Right cardiac atrium (tissue), 5 donors: ENCODE measurements at places on chromosomes 2 and 18.

DNA sequence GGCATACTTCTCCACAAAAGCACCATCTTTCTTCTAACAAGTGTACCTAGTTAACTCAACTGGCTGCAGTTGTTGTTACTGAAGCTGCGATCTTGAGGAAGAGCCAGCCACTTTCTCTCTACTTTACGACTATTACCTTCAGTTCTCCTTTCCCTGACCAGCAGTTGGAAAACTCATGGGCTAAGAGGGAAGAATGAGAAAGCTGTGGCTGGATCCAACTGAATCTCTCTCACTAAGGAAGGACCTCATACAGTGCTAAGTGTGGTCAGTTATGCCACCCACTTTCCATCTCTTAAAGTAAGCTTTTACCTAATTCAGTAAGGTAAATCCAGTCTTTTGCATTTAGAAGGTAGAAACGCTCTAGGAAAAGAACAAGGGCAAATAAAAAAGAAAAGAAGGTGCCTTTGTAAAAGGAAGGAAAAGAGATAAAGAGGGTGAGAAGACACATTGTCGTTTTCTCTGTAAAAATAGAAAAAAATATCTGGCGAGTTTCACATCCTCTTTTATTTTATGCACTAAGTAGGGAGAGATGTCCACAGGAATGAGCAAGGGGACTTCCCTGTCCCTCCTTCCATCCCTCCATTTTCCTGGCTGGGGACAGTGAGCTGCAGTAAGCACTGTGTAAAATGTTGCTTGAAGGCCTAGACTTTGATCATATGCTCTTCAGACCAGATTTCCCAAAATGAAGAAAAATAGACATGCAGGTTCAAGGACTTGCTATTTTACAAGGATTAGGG, 73.4 kb downstream of the PLEKHM3 start:
- DNase-seq = no peak

GRCh38 chr18:37368110-37368954, 197.3 kb downstream of the CELF4 start:
- no peak for DNase-seq

DNA sequence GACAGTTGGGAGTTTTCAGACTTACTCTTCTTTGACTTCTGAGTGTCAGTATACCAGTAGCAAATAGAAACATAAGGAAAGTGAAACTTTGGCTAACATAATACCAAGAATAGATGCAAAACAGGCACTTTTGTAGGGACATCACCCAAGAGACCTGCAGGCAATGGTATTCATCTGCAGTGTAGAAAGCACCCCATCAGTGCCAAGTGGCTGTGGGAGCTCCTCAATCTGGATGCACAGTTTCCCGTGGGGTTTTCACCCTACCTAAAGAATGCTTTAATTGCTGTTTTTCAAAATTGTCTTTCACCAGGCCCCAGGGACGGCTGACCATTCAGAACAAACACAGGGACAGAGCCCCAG, 96.6 kb upstream of the GPR45 start:
- DNase-seq = no peak

- DNase-seq = no peak
Observed at GRCh38 chr2:37776487-37776886, 105.0 kb upstream of the CDC42EP3 start.

GRCh38 chr2:128497461-128497860, 178.8 kb upstream of the HS6ST1 start:
- DNase-seq = no peak

- DNase-seq = peak; percentile 61
Observed at GRCh38 chr2:205024822-205025518, 479.7 kb downstream of the PARD3B start.

GRCh38 chr2:30710016-30710415, 97.2 kb downstream of the CAPN13 start:
- DNase-seq = no peak

DNA sequence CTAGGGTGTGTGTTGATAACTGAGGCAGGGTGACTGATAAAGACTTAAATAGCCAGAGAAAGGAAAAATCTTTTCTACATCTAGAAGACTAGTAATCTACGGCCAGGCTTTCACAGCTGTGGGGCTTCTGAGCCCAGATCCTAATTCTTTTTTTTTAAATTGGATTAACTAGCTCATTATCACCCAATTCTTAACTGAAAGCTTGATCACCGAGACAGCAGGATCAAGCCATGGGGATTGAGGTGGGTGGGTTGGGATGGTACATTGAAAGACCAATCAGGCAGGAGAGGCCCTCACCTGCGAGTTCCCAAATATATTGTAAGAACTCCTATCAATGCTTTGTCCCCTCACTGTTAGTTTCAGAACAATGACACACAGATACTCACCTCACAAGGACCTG, 20.0 kb upstream of the NFE2L2 start:
- no peak for DNase-seq

DNA sequence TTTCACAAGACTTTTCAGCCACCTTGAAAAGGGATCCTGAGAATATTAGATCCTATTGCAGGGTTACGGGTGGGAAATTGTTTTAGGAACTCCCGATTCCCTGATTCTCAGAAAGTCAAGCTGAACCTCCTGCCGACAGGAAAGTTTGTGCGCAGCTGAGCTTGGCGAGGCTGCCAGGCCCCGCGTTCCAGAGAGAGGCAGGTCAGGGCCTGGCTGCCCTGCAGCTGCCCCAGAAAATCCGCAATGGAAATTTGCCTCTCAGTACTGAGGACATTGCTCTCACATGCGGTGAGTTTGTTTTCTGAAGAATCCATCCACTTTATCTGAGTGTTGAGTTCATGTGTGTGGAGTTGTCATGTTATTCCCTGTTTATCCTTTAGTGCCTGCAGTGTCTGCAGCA, 144.2 kb downstream of the RTP5 start:
- DNase-seq = no peak

DNA sequence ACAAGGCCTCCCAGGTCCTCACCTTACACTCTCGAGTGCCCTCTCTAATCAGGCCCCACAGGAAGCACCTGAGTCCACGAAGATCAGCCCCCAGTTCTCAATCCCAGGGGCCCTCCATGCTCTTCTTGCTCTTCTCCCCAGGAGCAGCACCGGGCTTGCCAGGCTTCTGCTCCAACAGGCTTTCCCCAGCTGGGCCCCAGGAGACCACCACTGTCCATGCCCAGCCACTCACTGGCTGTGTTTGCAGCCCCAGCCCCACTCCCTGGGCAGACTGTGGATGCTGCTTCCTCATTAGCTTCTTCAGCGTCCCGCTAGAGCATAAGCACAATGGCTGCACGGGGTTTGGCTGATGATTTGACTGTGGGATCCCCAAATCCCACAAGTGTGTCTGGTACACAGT, 781.9 kb downstream of the GALR1 start:
- DNase-seq = no peak

- no peak for DNase-seq
Observed at GRCh38 chr2:60840880-60841279, 40.5 kb upstream of the REL start.

DNA sequence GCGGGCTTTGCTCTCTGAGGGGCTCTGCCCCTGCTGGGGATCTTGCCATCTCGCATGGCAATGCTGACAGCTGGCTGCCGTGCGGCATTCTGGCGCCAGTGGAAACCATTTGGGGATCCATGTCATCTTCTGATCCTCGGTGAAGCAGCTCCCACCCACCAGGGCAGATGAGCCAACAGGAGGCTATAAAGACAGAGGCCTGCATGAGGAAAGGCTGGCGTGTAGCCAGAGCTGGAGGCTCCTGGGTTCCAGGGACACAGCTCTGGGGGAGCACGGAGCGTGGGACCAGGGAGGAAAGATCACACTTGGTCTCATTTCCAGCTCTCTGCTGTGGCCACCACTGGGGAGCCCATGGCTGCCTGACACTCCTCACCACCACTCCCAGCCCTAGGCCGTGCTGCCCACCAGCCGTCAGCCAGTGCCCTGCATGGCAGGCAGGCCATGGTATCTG, 145.8 kb downstream of the ZFP36L2 start:
- peak; percentile 59 for DNase-seq

- no peak for DNase-seq
Observed at GRCh38 chr18:26489881-26490280, 58.5 kb downstream of the KCTD1 start.

GRCh38 chr18:13433125-13433524, 214.6 kb downstream of the LDLRAD4 start:
- DNase-seq = no peak

DNA sequence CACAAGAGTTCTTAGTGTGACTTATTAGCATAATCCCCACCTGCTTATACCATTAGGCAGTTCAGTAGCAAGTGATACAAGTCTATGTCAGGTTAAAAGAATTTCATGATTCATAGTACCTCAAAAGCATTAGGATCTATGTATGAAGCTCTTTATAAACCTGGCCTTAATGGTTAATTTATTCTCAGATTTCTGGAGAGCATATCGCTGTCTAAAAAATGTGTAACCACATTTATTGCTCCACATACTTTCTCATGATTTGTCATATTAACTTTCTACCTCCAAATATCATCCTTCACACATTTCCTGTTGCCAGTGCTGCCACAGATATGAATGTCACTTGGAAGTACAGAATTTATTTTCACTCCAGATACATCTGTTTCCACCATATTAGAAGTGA, 332.8 kb upstream of the MAP2 start:
- DNase-seq = no peak

GRCh38 chr2:9268301-9269080, 61.9 kb downstream of the ASAP2 start:
- DNase-seq = no peak

DNA sequence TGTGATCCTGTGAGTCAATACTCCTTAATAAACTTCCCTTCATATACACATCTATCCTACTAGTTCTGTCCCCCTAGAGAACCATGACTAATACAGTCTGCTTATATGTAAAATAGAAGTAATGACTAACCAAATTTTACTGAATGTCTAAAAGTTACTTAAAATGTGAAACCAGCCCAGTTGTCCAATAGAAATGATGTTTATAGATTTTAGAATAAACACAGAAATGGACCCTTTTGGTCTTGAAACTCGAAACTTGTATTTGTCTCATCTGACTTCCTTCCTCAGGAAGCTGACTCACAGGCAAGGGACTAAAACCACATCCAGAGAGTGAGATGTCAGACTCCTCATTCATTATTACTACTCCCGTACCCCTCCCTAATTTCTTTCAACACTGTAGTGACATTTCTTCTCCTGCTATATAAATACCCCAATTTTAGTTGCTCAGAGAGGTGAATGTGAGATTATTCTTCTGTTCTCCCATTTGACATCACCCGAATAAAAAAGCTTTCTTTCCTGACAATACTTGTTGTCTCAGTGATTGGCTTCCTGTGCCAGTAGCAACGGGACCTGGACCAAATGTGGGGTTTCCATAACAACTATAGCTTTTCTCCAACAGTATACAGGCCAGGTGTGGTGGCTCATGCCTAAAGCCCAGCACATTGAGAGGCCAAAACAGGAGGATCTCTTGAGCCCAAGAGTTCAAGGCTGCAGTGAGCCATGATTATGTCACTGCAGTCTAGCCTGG, 486.0 kb downstream of the ERBB4 start:
- DNase-seq = no peak

- DNase-seq = no peak
Observed at GRCh38 chr2:226424971-226425370, 374.6 kb downstream of the IRS1 start.

DNA sequence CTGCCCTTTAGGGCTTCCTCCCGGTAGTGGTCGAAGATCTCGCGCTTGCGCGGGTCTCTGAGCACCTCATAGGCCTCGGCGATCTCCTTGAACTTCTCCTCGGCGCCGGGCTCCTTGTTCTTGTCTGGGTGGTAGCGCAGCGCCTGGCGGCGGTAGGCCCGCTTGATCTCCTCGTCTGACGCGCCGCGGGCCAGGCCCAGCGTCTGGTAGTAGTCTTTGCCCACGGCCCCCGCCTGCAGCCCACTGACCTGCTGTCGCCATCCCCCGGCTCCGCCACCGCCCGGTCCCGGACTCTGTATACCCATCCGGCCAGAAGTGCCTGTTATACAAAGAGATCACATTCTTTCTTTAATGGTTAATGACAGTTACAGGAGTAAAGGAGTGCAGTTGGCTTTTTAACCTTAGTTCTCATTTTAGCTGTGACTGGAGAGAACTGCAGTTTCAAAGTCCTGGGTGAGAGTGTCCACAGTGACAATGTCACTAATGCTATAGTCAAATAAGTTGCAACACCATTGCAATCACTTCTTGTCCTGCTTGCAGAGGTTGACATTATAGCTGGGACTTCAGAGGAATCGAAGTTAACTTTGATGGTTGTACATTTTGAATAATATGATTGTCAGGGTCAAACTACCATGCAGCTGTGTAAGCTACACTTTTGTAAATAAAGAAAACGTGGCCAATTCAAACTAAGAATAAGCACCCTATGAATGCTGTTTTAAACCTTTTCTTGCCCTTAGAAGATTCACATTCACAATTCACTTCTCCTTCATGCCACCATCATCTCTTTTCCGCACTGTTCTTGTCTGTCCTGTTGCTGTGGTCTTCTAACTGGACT, 35.3 kb upstream of the CAVIN2 start:
- DNase-seq = no peak

DNA sequence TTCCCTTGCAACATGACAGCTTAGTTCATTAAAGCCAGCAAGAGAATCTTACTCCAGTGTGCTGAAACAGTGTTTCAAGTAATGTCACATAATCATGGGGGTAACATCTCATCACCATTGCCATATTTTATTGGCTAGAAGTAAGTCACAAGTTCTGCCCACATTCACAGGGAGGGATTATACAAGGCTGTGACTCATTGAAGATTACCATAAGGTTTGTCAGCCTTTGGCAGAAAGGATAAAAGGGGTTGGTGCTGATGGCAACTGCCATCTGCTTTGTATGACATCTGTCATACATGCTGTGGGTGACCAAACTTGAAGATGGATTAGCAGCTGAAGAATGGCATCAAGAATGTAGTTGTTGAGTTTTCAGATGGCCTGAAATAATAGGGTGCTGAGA, 61.2 kb downstream of the KCNE4 start:
- no peak for DNase-seq

GRCh38 chr18:3342628-3343027, 80.7 kb downstream of the MYL12B start:
- DNase-seq = no peak

GRCh38 chr2:181065458-181065857, 85.1 kb downstream of the UBE2E3 start:
- DNase-seq = no peak

DNA sequence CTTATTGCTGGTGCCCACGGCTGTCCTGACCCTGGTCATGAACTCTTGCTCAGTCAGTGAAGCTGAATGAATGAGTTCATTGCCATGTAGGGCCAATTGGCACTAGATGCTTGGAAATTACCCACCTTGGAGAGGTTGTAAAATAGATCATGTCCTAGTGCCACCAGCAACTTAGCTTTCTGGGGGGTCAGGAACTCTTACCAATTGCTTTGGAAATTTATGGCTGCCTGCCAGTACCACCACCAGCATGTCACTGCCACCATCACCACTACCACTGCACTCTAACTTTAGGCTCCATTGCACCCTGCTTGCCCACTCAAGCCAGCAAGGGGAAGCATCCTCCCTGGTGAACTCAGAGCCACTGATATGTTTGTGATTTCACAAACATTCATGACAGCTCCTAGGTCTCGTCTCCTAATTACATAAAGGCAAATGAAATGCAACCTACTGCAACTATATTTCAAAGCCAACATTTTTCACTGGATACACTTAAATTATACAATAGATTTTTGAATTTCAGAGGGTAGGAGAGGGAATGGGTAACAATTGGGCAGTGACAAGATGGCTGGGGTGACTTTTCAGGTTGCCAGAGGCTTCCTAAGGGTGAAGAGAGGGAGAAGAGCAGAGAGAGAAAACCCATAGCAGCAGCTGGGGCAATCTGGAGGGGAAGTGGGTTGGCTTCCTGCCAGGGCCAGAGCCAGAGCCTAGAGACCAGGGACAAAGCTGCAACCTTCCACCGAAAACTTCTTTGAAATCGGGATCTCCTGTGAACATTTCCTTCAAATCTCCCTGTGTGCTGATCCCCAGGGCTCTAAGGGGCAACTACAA, 3.5 kb upstream of the EMILIN1 start:
- peak; percentile 53 for DNase-seq
